ENCODE measurements at places on chromosomes 12 and 14.

GRCh38 chr14:71933001-71933587, 865 bp downstream of the RGS6 start:
- peak; percentile 14 for DNase-seq

DNA sequence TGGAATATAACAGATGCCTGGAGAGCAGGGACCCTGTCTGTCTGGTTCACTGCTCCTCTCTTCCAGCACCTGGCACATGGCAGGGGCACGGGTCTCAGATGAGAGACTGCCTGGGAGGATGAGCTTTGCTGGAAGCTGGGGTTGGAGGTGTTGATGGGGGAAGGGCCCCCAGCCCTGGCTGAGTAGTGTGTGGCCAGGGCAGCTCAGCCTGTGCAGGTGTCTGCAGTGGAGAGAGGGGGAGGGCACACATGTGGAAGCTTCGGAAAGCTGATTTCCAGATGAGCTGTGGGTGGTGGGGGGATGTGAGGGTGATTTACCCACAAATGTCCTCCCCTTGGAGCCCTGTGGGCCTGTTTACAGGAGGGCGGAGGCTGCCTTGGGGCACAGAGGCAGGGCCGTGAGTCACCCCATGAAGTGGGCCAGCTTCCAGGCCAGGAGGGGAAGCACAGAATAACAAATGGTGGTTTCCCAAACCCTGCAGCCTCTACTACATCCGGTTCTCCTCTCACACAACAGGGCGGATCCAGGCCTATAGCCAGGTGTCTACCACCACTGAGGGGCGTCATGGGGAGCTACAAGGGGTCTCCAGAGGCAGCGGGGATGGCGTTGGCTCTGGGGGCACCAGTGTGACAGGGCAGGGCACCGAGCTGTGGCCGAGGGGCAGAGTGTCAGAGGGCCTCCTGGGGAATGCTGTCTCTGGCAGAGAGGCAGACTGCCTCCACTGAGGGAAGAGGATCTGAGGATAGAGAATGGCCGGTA, 11.0 kb downstream of the KRT7 start:
- DNase-seq: peak; percentile 71

GRCh38 chr12:30500532-30500931, 195.1 kb downstream of the IPO8 start:
- DNase-seq: no peak

- DNase-seq: no peak
Measured at GRCh38 chr12:3747543-3747942, 5.4 kb downstream of the CRACR2A start.

DNA sequence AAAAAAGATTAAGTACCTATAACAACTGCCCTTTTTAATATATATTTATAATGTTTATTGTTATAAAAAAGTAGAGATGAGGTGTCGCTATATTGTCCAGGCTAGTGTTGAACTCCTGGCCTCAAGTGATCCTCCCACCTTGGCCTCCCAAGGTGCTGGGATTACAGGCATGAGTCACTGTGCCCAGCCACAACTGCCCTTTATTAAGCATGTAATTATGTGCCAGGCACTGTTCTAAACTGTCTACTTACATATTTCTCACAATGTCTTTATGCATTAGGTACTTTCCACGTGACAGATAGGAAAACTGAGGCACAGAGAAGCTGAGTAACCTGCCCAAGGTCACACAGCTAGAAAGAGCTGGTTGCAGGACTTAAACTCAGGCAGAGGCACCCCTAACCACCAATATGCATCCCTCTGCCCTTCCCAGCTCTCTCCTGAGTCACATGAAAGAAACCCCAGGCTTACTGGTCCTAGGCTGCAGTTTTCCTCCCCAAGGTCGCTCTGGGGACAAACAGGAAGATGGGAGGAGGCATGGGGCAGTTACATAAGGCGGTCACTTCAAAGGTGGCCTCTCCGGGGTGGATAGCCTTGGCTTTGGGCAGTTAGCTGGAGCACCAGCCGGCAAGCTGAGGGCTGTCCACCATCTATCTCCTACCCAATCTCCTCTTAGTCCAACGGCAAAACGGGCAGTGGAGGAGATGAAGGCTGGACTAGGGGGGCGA, 54.6 kb upstream of the TBX3 start:
- no peak for DNase-seq
